Left colon (tissue), 2 donors: ENCODE measurements at places on chromosomes 4 and X. TPM values are rescaled to one million over a fixed set of nuclear protein-coding genes. Genes with fewer than 3 reads are reported as not detected.

DNA sequence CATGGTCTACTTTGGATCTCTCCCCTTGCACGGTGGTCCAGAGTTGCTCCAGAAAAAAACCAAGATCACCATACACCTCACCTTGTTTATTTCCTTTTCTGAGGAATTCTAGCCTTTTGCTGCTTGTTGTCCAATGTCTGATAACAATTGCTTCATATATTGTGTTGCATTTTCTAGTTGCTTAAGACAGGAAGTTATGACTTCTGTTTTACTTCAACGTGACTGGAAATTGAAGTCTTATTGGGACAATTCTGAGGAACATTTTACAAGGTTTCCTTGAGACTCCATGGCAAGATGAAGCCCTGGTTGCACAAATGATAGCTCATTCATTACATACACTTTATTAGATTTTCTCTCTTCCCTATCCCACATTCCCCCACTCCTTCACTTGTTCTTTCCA is 5.2 kb downstream of the CXCL1 start:
- no peak for DNase-seq

DNA sequence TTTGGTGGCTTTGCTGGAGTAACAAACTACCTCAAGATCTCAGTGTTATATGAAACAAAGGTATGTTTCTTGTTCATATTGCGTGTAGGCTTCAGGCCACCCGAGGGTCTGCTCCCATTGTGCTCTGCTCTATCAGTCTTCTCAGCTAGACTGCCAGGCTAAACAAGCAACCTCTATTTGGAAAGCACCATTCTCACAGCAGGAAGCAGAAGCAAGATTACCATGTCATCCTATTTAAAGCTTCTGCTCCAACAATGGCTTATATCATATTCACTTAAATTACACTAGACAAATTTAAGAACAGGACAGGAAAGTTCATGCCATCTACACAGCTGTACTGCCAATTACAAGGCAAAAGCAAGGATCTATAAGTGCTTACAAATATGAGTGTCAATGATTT is 385.8 kb downstream of the PPARGC1A start:
- DNase-seq = no peak

- no peak for DNase-seq
Observed at GRCh38 chr4:55604996-55605395, 13.0 kb upstream of the PDCL2 start.

DNA sequence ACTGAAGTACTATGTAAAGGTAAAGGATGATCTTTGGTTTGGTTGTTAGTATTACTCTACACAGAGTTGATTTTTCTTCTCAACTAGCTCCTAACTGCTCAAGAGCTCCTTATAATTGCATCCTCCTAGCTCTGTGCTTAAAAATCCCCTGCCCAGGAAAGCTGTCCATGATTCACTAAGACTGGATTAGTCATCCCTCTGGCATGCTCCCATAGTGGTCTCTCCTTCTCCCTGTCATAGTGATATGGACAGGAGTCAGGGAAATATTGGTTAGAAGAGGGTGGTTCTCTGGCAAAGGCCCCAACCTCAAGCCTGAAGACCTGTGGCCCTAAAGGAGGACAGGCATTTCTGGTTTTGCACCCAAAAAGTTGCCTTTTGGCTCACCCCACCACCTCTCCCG is 242.3 kb upstream of the KCNIP4 start:
- DNase-seq = no peak

Gene CLIC2
- total RNA-seq = 6.7 TPM

Gene FHIP1A
- total RNA-seq = 32.1 TPM

Gene KCTD8
- total RNA-seq = not detected

Gene C4orf54
- total RNA-seq = 0.08 TPM
